ENCODE measurements at places on chromosomes 1 and 21.

GRCh38 chr1:60699325-60699724 lies 383.0 kb upstream of the NFIA start:
- no peak for DNase-seq

GRCh38 chr1:2108213-2108876 lies 58.1 kb downstream of the PRKCZ start:
- DNase-seq, result no peak

- DNase-seq, result no peak
Measured at GRCh38 chr1:36248250-36248894, 24.1 kb downstream of the THRAP3 start.

DNA sequence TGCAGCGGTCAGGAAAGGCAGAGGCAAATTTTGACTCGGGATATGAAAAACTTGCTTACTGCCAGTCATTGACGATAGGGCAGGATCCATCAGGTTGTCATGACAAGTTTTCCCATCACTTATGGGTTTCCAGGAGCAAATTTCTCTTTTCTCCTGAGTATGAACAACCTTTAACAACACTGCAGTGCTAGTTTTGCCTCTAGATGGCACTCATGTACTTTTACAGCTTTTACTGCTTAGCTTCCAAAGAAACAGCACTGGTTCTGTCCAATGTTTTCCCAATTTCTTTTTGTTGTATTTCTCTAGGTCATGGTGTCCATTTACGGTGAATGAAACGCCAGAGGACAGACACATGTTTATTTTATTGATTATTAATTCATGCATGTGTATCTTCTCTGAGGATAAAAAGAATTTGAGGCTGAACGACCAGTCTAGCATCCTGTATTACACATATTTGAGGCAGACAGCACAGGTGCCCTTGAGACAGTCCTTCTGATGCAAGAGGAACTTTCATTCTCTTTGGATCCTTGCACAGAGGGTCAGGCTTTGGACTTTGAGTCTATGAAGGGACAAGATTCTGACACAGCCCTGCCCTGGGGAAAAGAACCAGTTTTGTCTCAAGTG lies 112.3 kb upstream of the TRABD2B start:
- DNase-seq, result no peak

GRCh38 chr1:23980728-23981070 lies 572 bp upstream of the SRSF10 start:
- peak; percentile 19 for DNase-seq

GRCh38 chr1:57163789-57164188 lies 198.0 kb upstream of the C8B start:
- no peak for DNase-seq

- no peak for DNase-seq
Measured at GRCh38 chr21:45296638-45297037, 8.9 kb upstream of the POFUT2 start.

GRCh38 chr1:2867087-2867425 lies 65.6 kb upstream of the TTC34 start:
- no peak for DNase-seq

DNA sequence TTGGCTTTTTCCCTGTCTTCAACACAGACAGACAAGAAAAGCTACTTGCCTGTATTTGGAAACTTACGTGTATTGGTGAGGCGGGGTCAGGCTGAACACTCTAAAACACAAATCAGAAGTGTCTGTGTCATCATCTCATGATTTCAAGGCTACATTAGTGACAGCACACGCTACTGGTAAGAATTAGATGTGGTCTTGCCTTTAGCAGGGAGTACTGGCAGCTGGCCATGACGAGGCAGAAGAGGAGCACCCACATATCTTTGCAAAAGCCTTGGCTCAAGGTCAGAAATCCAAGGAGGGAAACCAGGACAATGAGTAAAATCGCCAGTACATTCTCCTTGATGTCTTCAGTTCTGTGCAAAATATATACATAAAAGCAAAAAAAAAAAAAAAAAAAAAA lies 77.7 kb downstream of the PCNX2 start:
- DNase-seq, result no peak

- no peak for DNase-seq
Measured at GRCh38 chr1:62093261-62093660, 101.4 kb upstream of the L1TD1 start.

DNA sequence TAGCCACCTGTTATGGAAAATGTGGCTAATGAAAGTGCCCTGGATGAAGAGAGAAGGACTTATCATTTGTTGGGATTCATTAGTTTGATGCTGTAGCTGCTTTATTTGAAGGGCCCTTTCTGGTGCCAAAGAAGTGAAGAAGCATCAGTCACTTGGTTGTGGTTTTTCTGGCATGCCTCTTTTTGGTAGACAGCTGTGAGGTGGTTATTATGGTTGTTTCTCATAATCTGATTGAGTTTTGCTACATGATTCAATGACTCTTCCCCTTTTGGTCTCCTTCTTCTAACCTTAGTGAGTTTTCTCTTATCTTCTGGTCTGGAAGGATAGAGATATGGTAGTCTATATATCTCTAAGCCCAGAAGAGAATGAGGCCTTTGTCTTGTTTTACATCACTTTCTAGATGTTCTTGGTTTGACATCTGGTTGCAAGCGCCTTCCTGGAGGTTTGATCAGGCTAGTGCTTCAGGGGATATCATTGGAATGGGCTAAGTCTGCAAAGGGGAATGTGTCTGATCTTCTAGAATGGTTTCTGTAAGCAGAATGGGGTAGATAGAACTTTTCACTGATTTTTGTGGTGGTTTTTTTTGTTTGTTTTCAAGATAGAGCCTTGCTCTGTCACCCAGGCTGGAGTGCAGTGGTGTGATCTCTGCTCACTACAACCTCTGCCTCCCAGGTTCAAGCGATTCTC lies 26.0 kb downstream of the ARID1A start:
- DNase-seq, result no peak

- DNase-seq, result no peak
Measured at GRCh38 chr1:211281320-211282022, 22.3 kb downstream of the RCOR3 start.

DNA sequence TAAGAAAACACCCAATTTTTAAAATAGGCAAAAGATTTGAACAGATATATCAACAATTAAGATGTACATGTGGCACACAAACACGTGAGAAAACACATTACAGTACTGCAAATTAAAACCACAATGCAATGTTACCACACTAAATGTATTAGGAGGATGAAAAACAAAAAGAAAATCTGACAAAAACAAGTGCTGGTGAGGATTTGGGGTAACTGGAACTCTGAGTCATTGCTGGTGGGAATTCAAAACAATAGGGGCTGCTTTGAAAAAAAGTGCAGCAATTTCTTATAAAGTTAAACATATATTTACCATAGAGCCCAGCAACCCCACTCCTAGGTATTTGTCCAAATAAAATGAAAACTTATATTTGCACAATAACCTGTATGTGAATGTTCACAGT lies 614.1 kb downstream of the SMYD3 start:
- no peak for DNase-seq

- no peak for DNase-seq
Measured at GRCh38 chr1:42170779-42171621, 6.5 kb upstream of the GUCA2A start.

GRCh38 chr21:28547766-28548165 lies 444.9 kb downstream of the LTN1 start:
- no peak for DNase-seq

DNA sequence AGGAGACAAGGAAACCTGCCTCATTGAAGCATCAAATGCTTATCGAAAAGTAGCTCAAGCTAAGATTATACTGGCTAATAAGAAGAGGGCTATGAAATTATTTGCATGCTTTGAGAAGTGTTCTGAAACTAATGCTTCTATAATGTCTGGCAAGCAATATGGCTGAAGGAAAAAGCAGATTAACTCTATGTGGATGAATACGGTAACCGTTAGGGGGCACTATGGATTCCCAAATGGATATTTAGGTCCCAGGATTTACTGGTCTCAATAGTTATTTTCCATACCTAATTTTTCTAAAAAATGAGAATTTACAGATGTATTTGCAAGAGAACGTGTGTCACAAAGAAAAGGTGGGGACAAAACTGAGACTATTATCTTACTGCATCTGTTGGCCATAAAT lies 34.6 kb upstream of the RRP15 start:
- DNase-seq, result no peak

- DNase-seq, result no peak
Measured at GRCh38 chr1:39089931-39090521, 63.9 kb downstream of the NDUFS5 start.

GRCh38 chr21:15061747-15062605 lies 2.8 kb downstream of the NRIP1 start:
- no peak for DNase-seq

DNA sequence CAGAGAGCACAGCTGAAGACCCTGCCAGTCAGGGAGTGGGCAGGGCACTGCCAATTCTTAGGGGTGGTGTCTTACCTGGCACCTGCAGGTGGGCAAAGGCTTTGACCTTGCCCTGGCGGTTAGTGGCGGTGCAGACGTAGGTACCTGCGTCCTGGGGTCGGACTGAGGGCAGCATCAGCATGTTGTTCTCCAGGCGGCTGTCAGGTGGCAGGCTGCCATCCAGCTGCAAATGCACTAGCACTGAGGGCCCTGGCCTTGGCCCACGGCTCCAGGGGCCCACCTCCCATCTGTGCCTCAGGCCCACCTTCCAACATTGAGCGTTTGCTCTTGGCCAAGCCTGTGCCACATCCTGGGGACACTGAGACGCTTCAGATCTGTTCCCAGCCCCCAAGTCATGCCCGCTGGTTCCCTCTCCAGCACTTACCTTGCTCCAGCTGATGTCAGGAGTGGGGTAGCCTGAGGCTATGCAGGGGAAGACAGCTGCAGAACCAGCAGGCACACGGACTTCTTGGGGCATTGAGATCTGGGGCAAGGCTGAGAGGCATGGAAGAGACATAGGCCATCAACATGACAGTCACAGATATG lies 21.4 kb downstream of the LDLRAD2 start:
- no peak for DNase-seq

GRCh38 chr1:44030605-44031251 lies 534 bp downstream of the SLC6A9 start:
- no peak for DNase-seq

DNA sequence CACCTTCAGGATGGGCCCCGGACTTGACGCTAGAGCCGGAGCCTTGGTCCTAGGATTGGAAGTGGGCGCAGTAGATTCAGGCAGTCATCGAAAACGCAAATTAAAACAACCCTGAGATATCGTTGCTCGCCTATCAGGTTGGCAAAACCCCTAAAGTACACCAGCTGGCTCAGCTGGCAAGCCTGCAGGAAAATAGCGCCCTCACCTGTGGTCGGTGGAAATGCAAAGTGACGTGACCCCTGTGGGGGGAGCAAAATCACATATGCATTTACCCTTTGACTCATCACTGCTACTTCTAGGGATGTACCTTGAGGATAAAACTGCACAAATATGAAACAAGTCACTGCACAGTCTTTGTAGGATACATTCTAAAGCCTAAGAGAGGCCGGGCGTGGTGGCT lies 170.3 kb upstream of the TMEM51 start:
- DNase-seq, result no peak

DNA sequence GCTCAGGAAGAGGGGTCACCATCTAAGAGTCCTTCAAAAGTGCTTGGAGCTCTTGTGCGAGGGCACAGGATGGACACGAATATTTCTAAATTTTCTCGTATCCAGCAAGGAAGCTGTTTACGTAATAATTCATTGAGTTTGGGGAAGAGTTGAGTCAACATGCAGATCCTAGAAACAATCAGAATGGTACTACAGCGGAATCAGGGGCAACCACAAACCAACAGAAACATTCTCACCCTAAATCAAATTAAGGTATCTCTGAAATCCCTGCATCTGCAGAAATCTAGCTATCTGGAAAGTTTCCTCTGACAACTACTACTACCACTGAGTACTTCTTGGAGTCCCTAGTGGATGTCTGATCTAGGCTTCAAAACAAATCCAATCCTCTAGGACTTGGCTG lies 352.4 kb downstream of the LTN1 start:
- no peak for DNase-seq

DNA sequence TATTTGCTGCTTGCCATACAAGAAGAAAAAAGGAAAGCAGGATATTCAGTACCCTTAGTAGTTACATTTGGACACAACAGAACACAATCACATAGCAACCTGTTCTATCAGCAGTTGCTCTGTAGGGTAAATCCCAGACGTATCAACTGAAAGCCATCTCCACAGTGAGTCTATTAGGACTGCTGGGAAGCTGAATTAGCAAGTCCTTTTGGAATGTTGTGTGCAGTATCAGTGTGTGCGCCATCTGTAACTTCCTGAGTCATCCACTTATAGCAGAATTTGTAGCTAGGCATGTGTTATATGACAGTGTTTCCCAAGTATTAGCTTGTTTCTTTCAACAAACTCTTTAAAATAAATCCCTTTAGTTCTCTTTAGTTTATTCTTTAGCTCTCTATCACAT lies 21.3 kb downstream of the CCDC30 start:
- DNase-seq, result no peak

DNA sequence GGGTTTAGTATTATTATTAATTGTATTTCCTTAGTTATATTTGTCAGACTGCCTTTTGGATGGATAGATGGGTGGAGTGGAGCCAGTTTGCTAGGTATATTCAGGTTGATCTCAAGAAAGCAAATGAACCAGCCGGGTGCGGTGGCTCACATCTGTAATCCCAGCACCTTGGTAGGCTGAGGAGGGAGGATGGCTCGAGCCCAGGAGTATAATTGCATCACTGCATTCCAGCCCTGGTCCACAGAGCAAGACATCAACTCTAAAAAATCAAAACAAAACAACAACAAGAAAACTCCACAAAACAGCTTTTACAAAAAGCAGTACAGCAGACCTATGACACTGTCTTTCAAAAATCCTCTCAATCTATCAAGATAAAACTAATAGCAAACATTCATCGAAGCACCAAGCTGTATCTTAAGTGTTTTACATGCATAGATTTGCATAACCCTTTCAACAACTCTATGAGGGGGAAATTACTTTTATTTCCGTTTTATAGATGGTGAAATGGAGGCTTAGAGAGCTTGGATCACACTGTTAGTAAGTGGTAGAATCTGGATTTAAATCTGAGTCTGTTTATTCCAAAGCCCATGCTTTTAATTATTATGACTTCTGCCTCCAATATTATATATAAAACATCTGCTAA lies 25.5 kb downstream of the KMO start:
- no peak for DNase-seq

GRCh38 chr21:38297194-38297631 lies 40.4 kb downstream of the KCNJ15 start:
- DNase-seq, result no peak

- DNase-seq, result no peak
Measured at GRCh38 chr21:28993293-28993629, 584 bp upstream of the LTN1 start.

- DNase-seq, result no peak
Measured at GRCh38 chr1:21126324-21126723, 50.4 kb downstream of the EIF4G3 start.

- DNase-seq, result no peak
Measured at GRCh38 chr1:176826265-176826664, 338.2 kb downstream of the ASTN1 start.

GRCh38 chr1:110976089-110976488 lies 12.4 kb upstream of the LRIF1 start:
- no peak for DNase-seq

DNA sequence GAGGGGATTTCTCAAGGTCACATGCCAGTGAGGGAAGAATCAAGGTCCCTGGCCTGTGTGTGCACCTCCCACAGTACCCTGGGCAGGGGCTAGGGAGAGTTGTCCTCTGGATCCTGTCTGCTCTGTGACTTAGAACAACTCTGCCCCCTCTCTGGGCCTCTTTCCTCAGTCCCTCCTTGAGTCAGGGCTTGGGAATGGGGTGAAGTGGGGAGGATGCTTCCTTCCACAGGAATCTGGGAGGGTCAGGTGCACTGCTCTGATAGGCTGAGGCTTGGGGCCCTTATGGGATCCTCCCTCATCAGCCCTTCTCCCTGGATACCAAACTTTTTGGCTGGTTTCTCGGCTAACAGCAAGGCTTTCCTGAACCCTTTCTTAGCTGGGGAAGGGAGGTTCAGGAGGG lies 2.5 kb downstream of the TRNP1 start:
- no peak for DNase-seq

GRCh38 chr1:178580096-178580495 lies 67.2 kb downstream of the TEX35 start:
- no peak for DNase-seq
